Sciatic nerve (tissue), 2 donors: ENCODE measurements at places on chromosomes 1 and 21. TPM values are rescaled to one million over a fixed set of nuclear protein-coding genes. Genes with fewer than 3 reads are reported as not detected.

GRCh38 chr1:231216498-231216897, 24.5 kb upstream of the GNPAT start:
- no peak for DNase-seq

DNA sequence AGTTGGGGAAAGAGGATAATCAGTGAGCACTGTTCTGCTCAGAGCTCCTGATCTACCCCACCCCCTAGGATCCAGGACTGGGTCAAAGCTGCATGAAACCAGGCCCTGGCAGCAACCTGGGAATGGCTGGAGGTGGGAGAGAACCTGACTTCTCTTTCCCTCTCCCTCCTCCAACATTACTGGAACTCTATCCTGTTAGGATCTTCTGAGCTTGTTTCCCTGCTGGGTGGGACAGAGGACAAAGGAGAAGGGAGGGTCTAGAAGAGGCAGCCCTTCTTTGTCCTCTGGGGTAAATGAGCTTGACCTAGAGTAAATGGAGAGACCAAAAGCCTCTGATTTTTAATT, 42.7 kb downstream of the YARS1 start:
- DNase-seq: no peak

GRCh38 chr1:39238476-39238875, 34.0 kb downstream of the MACF1 start:
- no peak for DNase-seq

DNA sequence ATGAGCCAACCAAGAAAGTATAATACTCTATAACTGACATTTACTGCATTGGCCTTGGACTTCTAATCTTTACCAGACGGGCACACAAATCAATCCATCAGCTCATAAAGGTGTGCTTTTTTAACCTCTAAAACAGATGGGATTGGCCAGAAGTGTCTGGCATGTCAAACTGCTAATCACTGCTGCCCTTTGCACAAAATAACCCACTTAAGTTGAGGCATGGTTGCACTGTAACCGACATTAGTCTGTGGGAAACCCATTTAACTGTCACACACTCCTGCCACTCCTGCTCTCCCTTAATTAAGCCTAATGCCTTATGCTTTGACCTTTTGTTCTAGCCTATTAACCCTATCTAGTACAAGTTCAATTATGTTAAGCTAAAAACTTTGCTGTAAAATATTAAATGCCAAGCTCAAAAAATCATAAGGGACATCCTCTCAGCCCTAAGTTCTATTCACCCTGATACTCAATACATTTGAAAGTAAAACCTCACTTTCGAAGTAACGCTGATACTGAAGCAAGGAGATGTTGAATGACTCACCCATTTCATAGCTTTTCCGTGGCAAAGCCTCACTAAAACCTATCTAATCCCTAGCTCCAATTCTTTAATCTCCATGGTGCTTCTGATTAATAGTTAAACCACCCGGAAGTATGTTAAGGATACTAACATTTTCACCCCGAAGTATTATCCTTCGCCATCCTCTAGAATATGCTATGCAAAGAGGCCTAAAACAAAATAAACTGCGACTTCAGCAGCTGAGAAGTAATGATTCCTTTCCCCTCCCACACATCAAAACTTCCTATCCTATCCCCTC, 12.9 kb downstream of the NRIP1 start:
- no peak for DNase-seq

- no peak for DNase-seq
Measured at GRCh38 chr21:26165331-26165730, 5.2 kb downstream of the APP start.

DNA sequence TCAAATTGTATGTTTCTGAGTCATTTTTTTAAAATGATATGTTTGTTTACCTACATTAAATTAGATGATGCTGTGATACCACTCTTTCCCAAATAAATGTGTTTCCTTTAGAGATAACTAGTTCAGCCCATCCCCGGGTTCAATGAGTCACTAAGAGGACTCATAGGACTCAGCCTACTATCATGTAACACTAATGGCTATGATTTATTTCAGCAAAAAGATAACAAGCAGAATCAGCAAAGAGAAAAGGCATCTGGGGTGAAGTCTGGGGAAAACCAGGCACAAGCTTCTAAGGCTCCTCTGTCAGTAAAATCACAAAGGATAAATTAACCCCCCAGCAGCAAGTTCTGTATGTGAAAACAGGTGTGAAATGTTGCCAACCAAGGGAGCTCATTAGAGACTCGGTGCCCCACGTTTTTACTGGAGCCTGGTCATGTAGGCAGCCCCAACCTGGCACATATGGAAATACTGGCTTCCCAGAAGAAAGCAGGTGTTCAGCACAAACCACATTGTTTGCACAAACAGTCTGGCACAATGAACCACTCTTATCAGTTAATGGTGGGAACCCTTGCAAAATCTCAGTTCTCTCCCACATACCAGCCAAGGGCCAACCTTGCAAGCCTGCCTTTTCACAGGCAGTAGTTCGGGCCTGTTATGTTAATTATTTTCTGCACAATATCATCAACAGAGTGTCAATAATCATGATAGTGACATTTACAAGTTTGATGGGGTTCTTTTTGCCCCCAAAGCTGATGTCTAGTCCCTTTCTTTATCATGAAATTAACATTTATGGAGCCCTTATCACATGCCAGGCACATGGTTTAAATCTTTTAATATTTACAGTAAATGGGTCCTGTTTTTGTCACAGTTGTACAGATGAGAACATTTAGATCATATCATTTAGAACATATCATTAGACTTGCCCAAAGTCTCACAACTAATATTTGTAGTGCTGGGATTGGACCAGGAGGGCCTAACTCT, 23.1 kb upstream of the CNN3 start:
- DNase-seq: no peak

- peak; percentile 86 for DNase-seq
Measured at GRCh38 chr1:225652729-225653462, at the start of gene ENAH. Gene ENAH, minus strand, starts transcription at chr1:225653123. Its CDS starts 433 bp downstream, at chr1:225652690.

- DNase-seq: no peak
Measured at GRCh38 chr1:26727476-26727875, 31.7 kb downstream of the ARID1A start.

GRCh38 chr1:172360511-172360910, 60.0 kb upstream of the C1orf105 start:
- DNase-seq: no peak

DNA sequence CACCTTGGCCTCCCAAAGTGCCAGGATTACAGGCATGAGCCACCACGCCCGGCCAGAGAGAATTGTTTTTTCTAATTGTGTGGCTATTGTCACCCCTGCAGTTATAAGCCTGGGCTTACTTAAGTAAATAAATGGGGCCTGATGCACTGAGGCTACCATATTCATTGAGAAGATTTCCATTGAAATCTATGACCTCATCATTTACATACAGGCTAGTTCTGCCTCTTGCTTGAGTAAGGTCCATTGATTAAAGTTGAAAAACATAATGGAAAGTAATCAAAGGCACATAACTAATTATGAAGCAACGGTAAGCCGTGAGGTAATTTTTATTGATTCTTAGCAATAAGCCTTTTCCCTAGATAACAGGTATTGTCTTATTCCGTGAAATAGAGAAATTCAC, 788.9 kb downstream of the ADGRL2 start:
- no peak for DNase-seq

DNA sequence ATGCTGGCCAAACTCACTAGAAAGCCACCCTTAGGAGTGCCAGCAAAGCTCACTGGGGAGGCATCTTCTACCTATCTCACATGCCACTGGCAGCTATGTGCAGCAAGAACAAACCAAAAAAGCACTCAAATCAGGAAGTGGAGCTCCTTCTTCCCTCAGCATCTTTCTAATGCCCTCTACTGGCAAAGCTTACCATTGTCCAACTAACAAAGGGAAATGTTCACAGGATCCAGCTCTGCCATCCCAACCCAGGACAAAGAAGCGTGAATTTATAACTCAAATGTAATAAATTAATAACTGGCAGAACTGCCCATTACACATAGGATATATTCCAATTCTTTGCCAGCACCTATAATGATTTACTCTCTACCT, 38.9 kb downstream of the LEPR start:
- DNase-seq: no peak

DNA sequence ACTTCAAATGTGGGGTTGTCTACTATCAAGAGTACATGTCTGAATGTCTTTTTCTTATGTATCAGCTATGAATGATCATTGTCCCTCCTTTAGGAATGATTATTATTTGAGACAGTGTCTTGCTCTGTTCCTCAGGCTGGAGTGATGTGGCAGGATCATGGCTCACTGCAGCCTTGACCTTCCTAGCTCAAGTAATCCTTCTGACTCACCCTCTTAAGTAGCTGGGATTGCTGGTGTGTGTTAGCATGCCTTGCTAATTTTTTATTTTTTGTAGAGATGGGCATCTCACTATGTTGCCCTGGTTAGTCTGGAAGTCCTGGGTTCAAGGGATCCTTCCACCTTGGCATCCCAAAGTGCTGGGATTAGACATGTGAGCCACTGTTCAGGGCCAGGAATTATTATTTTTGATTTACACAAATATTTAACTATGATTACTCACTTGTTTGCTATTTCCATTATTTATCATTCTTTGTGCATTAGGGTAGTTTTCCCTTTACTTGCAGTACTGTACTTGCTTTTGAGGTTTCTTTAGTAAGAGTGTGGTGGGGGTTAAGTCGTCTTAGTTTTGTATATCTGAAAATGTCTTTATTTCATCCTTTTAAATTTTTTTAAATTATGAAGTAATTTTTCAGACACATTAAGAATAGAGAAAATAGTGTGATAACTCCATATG, 12.8 kb downstream of the S100A7 start:
- DNase-seq: no peak

GRCh38 chr1:28340221-28340974, 11.6 kb downstream of the MED18 start:
- no peak for DNase-seq

DNA sequence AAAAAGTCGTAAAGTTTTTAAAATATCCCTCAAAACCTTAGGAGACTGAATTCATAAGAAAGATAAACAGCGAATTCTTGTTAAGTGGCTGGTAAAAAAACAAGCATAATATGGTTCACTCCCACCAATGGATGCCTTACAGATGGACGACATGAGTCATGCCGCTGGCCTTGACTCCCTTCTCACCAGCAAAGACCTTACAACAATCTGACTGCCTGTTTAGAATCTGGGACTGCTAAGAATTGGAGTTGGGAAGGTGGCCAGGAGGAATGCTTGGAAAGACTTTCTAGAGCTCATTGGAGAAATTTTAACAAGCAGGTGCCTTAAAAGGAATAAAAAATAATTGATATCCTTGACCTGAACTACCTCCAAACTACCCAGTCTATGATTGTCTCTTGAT, 206.9 kb upstream of the FMN2 start:
- no peak for DNase-seq

DNA sequence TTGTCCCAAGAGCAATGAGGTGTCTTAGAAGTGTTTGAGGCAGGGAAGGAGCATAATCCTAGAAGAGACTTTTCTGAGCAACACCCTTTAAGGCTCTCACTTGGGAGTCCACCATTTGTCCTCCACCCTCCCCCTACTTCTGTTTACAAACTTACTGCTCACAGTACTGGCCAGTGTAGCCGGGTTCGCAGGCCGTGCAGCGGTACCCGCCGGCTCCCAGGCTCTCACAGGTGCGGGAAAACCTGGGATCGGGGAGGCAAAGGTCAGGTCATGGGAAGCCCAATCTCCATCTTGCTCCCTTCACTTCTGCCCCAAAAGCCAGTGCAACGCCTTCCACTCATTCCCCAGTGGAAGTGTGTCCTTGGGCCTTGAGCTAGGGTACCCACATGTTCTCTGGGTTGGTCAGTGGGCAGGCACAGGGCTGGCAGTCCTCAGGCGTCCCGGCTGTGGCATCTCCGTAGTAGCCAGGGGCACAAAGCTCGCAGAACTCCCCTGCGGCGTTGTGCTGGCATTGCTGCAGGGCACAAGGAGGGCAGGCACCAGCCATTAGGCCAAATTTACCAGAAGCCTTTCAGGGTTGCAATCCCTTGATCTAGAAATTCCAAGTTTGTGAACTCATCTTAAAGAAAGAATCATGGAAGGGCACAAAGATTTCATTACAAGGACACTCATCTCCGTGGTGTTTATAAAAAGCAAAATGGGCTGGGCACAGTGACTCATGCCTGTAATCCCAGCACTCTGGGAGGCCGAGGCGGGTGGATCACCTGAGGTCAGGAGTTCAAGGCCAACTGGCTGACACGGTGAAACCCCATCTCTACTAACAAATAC, 49.8 kb downstream of the LDLRAD2 start:
- no peak for DNase-seq

- no peak for DNase-seq
Measured at GRCh38 chr21:39317134-39318090, 4.0 kb upstream of the BRWD1 start.

- DNase-seq: no peak
Measured at GRCh38 chr1:221025501-221025900, 146.3 kb downstream of the HLX start.

DNA sequence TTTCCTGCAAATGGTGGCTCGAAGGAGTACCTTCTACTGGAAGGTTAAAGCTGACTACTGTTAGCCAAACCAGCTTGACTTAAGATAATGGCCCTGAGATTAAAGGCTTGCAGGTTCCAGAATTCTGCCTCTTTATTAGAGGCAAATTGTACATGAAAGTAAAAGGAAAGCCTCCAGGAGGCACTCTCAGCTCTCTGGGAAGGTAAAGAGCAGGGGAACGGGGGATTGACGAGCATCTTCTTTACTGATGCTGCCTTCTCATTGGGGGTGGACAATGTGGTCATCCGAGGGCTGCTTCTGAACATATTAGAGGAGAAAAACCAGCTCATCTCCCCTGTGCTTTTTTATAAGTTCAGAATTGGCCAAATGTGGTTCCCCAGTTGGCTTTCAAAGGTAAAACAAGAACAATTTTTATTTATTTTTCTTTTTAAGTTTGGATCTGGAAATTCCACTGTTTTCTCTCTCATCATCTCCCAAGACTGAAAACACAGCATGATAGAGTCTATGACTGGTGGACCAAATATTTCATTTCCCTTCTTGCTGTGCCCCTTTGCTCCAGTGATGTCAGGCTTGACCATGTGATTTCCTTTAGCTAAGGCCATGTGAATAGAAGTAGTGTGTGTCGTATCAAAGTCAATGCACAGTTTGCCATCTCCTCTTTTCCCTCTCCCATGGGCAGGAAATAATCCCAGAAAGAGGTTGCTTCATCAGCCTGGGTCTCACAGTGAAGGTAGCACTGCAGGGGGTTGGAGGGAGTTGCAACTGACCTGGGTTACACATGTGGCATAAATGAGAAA, 292.7 kb downstream of the PRDM2 start:
- DNase-seq: no peak

The MUTYH gene
- total RNA-seq: 37.5 TPM

The CRABP2 gene
- 40.0 TPM for total RNA-seq

The OXCT2 gene
- 8.5 TPM for total RNA-seq

The IL10RB gene
- total RNA-seq: 25.5 TPM

The RIT1 gene
- total RNA-seq: 38.8 TPM

The PBX1 gene
- 72.9 TPM for total RNA-seq

The NOL9 gene
- total RNA-seq: 26.0 TPM

The FAM20B gene
- 81.2 TPM for total RNA-seq

The ZNF644 gene
- 88.5 TPM for total RNA-seq
